ENCODE measurements at places on chromosomes 2 and 18. TPM values are rescaled to one million over a fixed set of nuclear protein-coding genes. Genes with fewer than 3 reads are reported as not detected.
A peak's percentile ranks its signal among the peaks of the same experiment; 100 is the strongest.

DNA sequence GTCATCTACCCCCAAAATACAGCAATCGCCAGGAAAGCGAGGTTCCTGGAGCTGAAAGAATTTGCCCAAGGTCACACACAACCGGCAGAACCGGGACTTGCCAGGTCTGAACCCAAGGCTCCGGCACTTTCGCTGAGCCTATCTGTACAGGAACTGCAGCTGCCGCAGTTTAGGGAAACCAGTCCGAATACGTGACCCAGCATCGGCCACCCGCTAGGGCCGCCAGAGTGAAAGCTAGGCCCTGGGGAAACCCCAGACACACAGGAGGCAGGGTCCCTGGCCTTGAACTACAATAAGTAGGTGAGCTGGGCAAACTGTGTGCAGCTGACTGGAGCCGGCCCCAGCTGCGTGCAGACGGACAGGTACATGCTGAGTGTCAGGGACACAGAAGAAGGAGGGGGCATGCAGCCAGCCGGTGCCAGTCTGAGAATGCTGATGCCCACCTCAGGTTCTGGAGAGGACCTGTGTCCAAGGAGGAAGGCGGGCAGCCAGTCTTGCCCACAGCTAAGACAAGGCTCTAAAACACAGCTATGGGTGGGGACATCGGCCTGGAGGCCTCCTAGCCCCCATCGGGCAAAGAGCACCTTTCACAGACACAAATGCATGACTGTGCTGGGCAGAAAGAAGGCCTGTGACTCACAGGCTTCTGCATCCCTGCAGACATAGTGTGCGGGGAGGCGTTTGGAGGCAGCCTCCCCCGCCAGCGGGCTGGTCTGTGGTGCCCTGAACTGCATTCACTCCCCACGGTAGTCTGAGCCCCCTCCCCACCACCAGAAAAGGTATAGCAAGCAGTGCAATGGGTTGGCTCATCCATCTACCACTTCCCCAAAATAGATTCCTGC is 107.4 kb upstream of the ID2 start:
- H3K36me3 ChIP-seq = no peaks in the 10 kb centered on the region
- no peak overlapping the region for H3K4me3 ChIP-seq
- H3K4me1 ChIP-seq = peaks cover 1% of the 10 kb centered on the region
- H3K27ac ChIP-seq = no peak overlapping the region
- no peak for DNase-seq

GRCh38 chr2:75561566-75562512 is 1.1 kb upstream of the EVA1A start:
- no peak overlapping the region for H3K4me3 ChIP-seq
- peak; percentile 5 for DNase-seq
- peak overlapping the region; percentile 82 for H3K27ac ChIP-seq
- no peaks in the 10 kb centered on the region for H3K36me3 ChIP-seq

GRCh38 chr2:147348931-147349555 is 495.8 kb upstream of the ACVR2A start:
- H3K27me3 ChIP-seq = no peaks in the 10 kb centered on the region
- no peak overlapping the region for H3K4me3 ChIP-seq
- no peak overlapping the region for H3K27ac ChIP-seq
- H3K36me3 ChIP-seq = no peaks in the 10 kb centered on the region

Gene ANKRD30B
- total RNA-seq = not detected

- H3K4me3 ChIP-seq = no peak overlapping the region
- no peaks in the 10 kb centered on the region for H3K27me3 ChIP-seq
- no peaks in the 10 kb centered on the region for H3K4me1 ChIP-seq
- no peak overlapping the region for H3K27ac ChIP-seq
Measured at GRCh38 chr2:239548451-239548871, 147.6 kb upstream of the HDAC4 start.

Gene ANO7
- 0.25 TPM for total RNA-seq

- no peaks in the 10 kb centered on the region for H3K27me3 ChIP-seq
- H3K4me3 ChIP-seq = no peak overlapping the region
- H3K36me3 ChIP-seq = no peaks in the 10 kb centered on the region
- DNase-seq = no peak
- no peaks in the 10 kb centered on the region for H3K4me1 ChIP-seq
- H3K27ac ChIP-seq = no peak overlapping the region
Measured at GRCh38 chr2:215535125-215535668, 99.3 kb upstream of the FN1 start.

Gene DSEL
- total RNA-seq = 4.8 TPM

DNA sequence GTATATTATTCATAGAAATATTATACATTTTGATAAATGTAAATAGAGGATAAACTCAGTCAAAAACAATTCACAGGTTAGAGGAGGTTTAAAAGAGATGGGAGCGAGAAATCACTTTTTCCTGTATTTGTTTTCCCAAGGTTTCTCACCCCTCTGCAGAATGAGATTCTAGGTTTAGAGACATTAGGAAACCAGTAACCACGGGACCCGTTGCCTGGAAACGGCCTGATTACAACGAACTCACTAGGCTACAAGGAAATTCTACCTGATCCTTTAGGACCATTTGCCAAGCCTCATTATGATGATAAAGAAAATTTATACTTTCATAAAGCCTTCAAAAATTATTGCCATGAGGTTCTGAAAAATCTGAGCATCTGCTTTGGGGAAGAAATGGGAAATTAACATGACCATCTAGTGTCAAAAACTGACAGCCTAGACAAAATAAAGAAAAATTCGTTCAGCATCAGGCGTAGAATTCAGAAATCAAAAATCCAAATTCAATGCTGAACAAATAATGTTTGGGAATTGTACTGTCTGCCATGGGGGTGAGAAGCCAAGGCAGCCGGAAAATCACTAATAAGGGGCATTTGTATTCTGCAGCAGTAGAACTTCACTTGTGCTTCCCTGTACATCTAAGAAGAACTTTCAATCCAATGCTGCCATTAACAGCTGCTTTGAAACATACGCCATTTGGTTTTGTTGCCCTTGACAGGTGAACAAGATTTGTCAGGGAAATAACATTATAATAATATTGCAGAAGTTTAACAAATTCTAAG is 262.3 kb downstream of the NRXN1 start:
- peaks cover 32% of the 10 kb centered on the region for H3K4me1 ChIP-seq
- no peaks in the 10 kb centered on the region for H3K36me3 ChIP-seq
- no peak overlapping the region for H3K27ac ChIP-seq
- DNase-seq = no peak

Gene NDC80
- total RNA-seq = 0.08 TPM

DNA sequence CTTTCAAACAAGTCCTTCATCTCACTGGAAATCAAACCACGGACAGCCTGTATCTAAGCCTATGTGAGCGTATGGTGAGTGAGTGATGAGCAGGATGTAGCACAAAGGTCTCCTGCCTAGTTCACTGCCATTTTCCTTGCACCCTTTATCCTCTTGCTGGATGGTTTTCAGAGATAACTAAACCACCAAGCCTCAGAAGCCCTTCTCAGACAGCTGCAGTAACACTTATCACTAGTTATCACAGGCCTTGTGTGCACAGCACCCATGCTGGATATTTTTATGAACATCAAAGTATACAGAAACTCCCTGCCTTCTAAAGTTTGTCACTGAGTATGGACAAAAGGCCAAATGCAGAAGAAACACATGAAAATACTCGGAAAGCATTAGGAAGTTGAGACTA is 69.5 kb downstream of the C1D start:
- DNase-seq = no peak
- no peaks in the 10 kb centered on the region for H3K27me3 ChIP-seq
- H3K4me1 ChIP-seq = no peaks in the 10 kb centered on the region

DNA sequence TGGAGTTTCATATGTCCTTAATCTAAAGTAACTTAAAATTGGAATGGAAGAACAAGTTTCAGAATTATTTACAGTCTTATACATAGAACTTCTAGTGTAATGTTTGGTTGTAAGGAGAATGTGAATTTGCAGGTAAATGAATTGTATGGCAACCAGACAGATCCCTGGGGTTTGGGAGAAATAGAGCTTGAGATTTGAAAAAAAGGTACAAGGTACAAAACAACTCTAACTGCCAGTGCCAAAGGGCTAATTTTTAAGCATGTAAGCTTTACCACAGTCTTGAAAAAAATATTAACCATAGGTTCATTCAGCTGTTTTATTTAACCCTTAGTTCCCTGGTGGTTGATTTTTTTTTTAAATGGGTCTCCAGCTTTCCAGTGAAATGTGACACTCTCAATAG is 103.3 kb downstream of the ICA1L start:
- no peak overlapping the region for H3K27ac ChIP-seq
- no peaks in the 10 kb centered on the region for H3K36me3 ChIP-seq
- H3K4me3 ChIP-seq = no peak overlapping the region
- H3K27me3 ChIP-seq = no peaks in the 10 kb centered on the region
- no peak for DNase-seq

DNA sequence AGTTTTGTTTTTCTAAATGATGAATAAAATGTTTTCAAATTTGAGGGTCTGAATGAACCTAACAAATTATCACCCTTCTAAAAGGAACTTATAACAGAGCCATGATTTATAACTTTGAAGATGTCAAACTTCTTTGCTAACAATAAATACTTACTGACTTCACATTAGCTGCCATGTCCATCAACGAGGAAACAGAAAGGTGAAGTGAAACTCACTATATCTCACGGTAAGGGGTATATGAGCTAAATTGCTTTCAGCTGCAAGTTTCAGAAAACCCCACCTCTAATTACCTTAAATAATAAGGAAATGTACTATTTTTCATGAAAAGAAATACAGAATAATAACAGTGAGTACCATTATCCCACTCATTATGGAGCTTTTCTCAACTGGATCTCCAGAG is 350.8 kb upstream of the NT5C1B start:
- no peak overlapping the region for H3K4me3 ChIP-seq
- H3K27me3 ChIP-seq = no peaks in the 10 kb centered on the region
- H3K27ac ChIP-seq = no peak overlapping the region
- DNase-seq = no peak
- H3K4me1 ChIP-seq = no peaks in the 10 kb centered on the region

Gene CRYGC
- total RNA-seq = not detected

- no peaks in the 10 kb centered on the region for H3K27me3 ChIP-seq
- no peak overlapping the region for H3K4me3 ChIP-seq
- H3K4me1 ChIP-seq = peaks cover 21% of the 10 kb centered on the region
- H3K27ac ChIP-seq = no peak overlapping the region
- DNase-seq = no peak
Measured at GRCh38 chr18:46411191-46411828, 245.7 kb downstream of the LOXHD1 start.

DNA sequence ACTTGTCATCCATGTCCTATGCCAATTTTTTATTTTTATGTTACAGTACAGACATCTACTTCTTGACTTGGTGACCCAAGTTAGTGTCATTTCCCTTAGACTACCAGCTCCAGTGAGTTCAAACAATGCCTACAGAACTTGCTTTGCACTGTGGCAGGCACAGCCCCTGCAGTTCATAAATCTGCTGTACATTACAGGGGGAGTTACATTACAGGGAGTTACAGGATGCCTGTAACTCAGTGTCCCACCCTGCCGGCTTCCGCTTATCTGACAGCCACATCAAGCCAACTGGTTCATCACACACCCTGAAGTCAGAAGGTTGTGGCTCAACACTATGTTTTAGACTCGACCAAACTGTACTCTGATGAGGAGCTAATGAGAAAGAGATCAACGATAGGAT is 7.8 kb upstream of the NPAS2 start:
- DNase-seq = no peak
- no peaks in the 10 kb centered on the region for H3K36me3 ChIP-seq

Gene EVX2
- not detected for total RNA-seq

- no peak for DNase-seq
- no peak overlapping the region for H3K4me3 ChIP-seq
- no peaks in the 10 kb centered on the region for H3K27me3 ChIP-seq
- no peaks in the 10 kb centered on the region for H3K36me3 ChIP-seq
- H3K4me1 ChIP-seq = no peaks in the 10 kb centered on the region
- no peak overlapping the region for H3K27ac ChIP-seq
Measured at GRCh38 chr2:203891474-203891873, 23.9 kb downstream of the CTLA4 start.

Measured in liver (tissue), 10 donors.